Stimulated activated CD8-positive, alpha-beta memory T cell treated with anti-CD3 and anti-CD28 coated beads, Interleukin-4, amount 100 ng/mL, for 4 hours (primary cell): ENCODE measurements at places on chromosomes 5 and 9.

GRCh38 chr9:431701-432100 lies 217.0 kb downstream of the DOCK8 start:
- DNase-seq: no peak

- no peak for DNase-seq
These were observed 5.7 kb upstream of the AGGF1 start for GRCh38 chr5:77024490-77024889.

DNA sequence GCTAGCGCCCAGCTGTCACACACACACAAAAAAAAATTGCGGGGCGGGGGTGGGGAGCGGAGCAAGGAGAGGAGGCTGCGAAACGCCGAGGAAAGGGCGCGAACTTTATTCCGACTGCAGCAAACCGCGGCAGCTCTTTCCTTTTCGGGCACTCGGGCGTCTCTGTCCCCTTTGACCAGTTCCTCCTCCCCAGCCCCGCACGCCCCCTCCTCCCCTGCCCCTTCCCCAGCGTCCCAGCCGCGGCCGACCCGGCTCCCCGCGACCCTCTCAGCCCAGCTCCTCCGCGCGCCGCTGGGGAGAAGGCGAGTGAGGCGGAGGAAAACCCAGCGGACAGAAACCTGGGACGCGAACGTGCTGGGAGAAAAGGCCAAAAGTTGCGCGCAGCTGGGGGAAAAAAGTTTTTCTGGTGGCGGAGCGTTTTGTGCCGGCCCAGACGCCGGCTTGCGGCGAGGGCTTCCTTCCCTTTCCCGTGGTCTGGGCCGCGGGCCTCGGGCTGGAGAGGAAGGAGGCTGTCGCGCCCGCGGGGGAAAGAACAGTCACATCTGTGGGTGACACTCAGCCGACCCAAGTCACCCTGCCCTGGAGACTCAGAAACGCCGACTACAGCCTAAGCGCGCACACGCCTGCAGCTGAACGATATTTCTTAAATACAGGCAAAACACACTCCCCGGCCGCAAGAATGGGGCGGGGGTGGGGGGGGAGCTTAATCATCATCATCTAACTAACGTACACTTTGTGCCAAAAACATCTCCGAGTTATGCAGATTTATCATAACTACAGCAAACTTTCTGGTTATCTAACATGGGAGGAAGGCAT lies 1.1 kb upstream of the BNC2 start:
- DNase-seq: no peak

GRCh38 chr5:112649882-112650281 lies 87.8 kb upstream of the APC start:
- DNase-seq: no peak

DNA sequence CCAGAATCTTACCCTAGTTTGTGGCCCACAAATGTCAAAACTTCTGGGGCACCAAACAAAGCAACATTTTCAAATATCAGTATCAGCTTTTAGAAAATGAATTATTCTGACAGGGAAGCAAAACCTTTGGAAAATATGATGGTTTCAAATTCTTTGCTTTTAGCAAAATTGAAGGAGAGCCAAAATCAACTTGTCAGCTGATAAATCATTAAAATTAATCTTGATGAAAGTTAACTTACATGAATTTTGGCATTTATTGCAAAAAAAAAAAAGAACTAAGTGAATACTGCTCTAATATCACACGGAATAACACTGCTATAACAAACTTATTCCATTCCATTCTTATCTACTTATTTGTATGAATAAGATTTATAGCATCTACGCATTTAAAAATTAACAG lies 158.1 kb upstream of the TARS1 start:
- no peak for DNase-seq

- DNase-seq: no peak
These were observed 178.3 kb downstream of the CAVIN4 start for GRCh38 chr9:100756217-100756616.

DNA sequence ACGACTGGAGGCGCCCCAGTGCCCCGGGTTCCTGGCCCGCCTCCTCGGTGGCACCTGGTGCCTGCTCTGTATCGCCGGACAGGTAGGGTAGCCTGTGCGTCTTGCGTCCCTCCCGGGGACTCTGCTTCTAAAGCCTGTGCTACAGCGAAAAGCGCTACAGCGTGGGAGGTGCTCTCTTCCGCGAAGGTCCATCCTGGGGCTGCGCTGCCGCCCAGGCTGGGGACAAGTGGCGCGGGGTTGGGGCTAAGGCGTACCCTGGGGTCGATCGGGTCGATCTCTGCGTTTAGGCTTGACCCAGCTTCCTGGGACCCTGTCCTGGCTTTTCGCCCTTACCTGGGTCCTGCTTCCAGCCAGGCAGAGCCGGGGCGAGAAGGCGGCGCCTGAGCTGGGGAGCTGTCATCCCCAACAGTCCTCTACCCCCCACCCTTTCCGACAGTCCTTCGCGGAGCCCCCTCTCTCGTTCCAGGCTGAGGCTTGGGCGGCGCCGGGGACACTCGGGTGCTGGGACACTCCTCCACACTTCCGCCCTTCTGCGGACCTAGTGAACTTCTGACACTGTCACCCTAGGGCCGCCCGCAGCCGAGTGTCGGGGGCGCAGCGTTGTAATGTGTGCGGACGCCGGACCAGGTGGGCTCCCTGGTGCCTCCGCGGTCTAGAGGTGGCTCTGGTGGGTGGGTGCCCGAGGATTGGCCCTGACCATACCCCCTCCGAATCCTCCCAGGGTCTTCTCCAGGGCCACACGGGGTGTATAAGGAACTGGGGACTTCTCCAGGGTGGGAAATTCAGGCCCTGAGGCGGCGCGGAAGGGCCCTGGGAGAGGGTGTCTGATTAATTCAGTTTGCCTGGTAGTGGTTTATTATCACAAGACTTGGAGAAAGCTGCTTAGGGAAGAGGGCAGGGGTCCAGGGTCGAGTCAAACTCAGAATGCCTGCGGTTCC lies 328.2 kb downstream of the SH3GL2 start:
- no peak for DNase-seq

GRCh38 chr5:6861667-6862066 lies 148.4 kb downstream of the TENT4A start:
- DNase-seq: no peak

- DNase-seq: no peak
These were observed 723 bp upstream of the LCN15 start for GRCh38 chr9:136765041-136765440.

- DNase-seq: no peak
These were observed 70.3 kb upstream of the ASTN2 start for GRCh38 chr9:117485176-117485575.

DNA sequence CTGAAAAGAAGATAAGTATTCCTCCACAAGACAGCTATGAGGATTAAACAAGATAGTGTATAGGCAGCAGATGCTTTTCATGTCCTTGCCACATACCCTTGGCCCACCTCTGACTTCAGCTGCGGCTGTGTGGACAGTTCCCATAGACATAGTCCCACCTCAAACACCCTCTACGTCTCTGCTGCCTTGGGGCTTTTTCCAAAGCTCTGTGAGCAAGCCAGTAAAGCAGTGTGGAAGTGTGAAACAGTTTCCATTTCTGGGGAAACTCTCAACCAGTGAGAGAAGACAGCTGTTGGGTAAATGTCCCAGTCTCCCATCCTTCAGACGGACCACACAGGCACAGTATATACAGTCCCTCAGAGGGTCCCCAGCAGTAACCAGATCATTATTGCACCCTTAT lies 125.5 kb downstream of the CDK5RAP2 start:
- DNase-seq: no peak

DNA sequence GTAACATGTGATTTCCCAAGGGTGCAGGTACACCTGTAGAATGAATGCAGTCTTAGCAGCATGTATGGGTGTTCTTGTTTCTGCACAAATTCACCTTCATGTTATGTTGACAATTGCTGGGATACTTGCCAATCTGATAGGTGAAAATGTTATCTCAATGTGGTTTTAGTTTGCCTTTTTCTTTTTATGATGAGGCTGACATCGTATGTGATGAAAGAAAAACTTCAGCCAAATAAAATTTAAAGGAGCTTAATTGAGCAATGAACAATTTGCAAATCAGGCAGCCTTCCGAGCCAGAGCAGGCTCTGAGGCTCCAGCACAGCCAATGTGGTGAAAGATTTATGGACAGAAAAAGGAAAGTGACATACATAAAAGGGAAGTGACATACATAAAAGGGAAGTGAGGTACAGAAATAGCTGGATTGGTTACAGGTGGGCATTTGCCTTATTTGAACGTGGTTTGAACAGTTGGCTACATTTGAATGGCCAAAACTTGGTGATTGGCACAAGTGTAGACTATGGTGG lies 10.5 kb downstream of the TAL2 start:
- no peak for DNase-seq

GRCh38 chr5:123997064-123997461 lies 485.1 kb downstream of the CSNK1G3 start:
- DNase-seq: no peak

- no peak for DNase-seq
These were observed 621.6 kb downstream of the BNC2 start for GRCh38 chr9:16248822-16249221.

GRCh38 chr5:141941307-141941706 lies 16.7 kb downstream of the PCDH12 start:
- no peak for DNase-seq

- no peak for DNase-seq
These were observed 73.1 kb downstream of the TSSK1B start for GRCh38 chr5:113361701-113362100.

DNA sequence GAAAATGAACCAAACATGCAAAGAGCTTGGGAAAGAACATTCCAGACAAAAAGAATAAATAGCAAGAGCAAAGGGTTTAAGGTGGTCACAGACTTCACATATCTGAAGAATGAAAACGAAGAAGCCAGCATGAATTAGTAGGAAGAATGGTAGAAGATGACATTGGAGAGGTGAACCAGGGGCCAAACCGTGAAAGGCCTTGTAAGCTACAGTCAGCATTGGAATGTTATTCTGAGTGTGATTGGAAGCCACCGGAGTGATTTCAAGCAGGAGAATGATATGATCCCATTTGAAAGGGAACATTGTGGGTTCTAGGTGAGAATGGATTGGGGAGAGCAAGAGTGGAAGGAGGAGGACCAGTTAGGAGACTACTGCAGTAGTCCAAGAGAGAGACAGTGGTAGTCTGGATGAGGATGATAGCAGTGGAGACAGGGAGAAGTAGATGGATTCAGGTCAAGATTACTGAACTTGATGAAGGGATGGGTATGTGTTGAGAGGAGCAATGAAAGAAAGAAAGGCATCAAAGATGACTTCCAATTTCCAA lies 6.9 kb upstream of the PFDN1 start:
- DNase-seq: no peak

GRCh38 chr9:9387511-9388115 lies 1225.2 kb downstream of the PTPRD start:
- no peak for DNase-seq

DNA sequence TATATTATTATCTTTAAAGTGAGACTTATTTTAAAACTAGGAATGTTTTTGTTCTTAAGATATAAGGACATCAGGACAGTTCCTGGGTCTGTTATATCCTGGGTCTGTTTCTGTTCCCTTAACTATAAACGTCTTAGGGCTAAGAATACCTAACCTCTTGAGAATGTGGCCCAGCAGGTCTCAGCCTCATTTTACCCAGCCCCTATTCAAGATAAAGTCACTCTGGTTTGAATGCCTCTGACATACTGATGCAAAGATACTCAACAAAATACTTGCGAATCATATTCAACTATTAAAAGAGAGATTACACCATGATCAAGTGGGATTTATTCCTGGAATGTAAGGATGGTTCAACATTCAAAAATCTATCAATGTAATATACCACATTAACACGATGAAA lies 51.0 kb downstream of the STK10 start:
- no peak for DNase-seq

- DNase-seq: no peak
These were observed 63.0 kb downstream of the PBX3 start for GRCh38 chr9:125810161-125810560.

GRCh38 chr5:34598177-34598794 lies 57.8 kb upstream of the RAI14 start:
- DNase-seq: no peak

DNA sequence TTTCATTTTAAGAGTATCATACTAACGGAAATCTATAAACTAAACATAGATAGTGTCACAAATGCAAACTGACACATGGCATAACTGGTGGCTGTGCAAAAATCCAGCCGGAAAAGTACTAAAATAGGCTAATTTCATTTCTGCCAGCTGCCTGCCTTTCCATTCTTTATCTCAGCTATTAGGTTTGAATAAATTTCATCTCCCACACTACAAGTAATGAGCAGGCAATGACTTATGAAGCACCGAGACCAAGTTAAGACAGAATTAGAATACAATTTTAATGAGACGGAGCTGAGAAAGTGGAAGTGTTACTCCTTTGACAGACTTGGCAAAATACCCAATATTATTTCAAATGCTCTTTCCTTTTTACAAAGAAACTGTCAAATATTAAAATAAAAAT lies 258.8 kb upstream of the ZNF608 start:
- DNase-seq: no peak

DNA sequence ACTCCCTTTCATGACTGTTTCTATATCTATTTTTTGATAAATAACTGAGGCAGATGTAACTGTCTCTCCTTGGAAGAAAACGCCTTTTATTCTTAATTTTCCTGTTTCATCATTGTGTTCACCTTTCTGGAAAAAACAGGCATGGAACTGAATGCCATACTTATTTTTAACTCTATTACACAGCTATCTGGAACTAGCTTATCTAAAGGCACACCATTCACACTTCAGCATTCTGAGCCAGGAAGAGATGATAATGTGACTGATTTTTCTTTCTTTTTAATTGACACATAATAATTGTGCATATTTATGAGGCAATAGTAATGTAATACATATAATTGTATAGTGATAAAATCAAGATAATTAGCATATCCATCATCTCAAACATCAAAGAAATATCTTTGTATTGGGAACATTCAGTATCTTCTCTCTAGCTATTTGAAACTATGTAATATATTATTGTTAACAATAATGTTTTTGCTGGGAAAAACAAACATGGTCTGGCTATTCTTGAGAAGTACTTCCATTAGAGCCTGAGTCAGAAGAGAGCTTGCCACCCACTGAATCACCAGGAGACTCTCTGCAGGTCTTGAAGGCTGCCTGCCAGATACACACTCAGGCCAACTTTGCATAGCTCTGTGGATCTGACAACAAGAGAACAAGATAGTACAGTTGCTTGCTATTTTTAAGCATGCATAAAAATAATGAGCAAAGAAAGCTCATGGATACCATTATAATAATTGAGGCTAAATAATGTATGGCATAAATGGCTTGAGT lies 501.0 kb upstream of the EDIL3 start:
- DNase-seq: no peak

DNA sequence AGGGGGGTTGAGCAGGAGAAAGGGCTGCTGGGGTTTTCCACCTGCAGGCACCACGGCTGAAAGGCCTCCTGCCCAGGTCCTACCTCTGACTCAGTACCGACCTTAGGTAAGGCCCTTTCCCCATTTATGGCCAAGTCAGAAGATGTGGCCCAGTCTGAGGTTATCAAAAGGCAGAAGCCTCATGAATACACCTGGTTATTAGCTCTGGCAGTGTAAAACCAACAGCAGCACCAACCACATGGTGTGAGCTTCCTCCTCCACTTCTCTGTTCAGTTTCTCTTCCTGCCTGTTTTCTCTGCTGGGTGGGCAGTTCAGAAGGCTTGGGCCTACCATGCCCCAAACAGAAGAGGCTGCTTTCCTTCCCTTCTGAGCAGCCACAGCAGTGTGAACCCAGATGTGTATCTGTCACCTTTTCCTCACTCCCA lies 86.9 kb downstream of the UGCG start:
- DNase-seq: no peak
